CD8-positive, alpha-beta T cell (primary cell): ENCODE measurements at places on chromosomes 6 and 20.

DNA sequence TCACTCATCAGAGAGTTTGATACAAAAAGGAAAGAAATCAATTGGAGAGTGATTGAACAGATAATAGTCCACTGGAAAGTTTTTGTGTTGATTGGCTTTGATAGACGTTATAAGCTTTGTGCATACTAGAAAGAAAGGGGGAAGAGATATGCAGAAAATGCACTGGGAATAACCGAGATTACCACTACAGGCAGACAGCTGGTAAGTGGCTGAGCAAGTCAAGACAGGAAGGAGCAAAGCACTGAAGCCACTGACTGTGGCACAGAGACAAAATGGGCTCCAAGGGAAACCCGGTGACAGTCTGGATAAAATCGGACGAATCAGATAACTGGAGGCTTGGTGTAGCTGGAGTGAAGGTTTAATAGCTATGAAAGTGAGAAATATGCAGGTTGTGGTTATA lies 209.0 kb downstream of the SIM1 start:
- no peak for DNase-seq

GRCh38 chr20:24863356-24863755 lies 85.7 kb upstream of the CST7 start:
- DNase-seq: no peak

GRCh38 chr6:35185971-35186370 lies 27.8 kb upstream of the SCUBE3 start:
- DNase-seq: no peak

DNA sequence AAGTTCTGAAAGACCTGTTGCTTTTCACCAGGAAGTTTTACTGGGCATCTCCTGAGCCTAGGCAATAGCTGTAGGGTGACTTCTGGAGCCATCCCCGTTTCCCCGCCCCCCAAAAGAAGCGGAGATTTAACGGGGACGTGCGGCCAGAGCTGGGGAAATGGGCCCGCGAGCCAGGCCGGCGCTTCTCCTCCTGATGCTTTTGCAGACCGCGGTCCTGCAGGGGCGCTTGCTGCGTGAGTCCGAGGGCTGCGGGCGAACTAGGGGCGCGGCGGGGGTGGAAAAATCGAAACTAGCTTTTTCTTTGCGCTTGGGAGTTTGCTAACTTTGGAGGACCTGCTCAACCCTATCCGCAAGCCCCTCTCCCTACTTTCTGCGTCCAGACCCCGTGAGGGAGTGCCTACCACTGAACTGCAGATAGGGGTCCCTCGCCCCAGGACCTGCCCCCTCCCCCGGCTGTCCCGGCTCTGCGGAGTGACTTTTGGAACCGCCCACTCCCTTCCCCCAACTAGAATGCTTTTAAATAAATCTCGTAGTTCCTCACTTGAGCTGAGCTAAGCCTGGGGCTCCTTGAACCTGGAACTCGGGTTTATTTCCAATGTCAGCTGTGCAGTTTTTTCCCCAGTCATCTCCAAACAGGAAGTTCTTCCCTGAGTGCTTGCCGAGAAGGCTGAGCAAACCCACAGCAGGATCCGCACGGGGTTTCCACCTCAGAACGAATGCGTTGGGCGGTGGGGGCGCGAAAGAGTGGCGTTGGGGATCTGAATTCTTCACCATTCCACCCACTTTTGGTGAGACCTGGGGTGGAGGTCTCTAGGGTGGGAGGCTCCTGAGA lies at the start of gene HFE:
HFE (plus strand) TSS at position 146 of the 832 bp plus-strand sequence; CDS start at position 158, 12 bp downstream.
- peak; percentile 40 for DNase-seq

- DNase-seq: no peak
Measured at GRCh38 chr6:145539831-145540230, 195.5 kb downstream of the EPM2A start.

GRCh38 chr6:111973118-111973761 lies 80.7 kb upstream of the CCN6 start:
- DNase-seq: peak; percentile 22

DNA sequence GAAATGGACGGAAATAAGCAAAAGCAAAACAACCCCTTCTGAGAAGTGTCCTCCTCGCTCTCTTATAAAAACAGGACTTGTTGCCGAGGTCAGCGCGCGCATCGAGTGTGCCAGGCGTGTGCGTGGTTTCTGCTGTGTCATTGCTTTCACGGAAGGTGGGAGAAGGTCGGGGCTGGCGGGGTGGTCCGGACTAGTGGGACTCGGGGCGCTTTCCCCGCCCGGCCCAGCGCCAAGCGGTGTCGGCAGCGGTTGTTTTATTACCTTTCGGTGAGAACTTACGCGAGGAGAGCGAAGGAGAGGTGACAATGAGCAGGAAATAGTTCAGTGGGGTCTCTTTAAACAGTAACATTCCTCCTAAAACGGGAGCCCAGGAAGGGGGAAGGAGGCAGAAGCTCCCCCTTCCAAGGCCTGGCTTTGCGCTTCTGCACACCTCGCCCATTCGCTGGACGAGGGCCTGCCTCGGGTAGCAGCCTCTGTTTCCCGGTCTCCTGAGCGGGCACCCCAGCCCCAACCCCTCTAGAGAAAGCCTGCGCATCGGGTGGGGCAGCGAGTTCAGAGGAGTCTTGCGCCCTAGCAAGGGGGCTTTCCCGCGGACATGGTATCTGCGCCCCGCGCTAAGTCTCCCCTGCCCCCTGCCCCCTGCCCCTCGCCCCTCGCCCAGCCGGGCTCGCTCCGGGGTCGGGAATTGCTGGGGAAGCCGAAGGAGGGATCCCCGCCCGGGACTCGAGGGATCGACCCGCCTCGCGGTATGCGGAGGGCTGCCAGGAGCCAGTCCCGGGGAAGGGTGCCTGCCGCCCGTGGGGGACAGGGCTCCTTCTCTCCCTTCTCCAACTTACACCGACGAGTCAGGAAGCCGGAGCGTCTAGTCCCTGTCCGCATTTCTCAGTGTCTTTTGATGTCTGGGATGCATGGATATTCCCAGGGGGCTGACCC lies 1.2 kb upstream of the TBXT start:
- no peak for DNase-seq

DNA sequence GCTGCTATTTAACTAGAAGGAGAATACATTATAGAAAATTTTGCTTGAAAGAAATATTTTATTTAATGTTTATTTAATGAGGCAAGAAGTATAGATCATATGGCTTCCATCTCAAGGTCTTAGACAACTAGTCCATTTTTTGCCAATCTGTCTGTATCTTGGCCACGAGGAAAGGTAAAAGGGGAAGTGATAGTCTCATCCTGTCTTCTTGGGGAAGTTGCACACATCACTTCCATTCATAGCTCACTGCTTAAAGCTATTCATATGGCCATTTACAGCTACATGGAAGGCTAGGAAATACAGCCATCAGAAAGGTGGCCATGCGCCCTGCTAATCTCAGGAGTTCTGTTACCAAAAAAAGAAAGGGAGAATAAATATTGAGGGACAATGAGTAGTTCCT lies 50.8 kb downstream of the METTL24 start:
- no peak for DNase-seq

- DNase-seq: no peak
Measured at GRCh38 chr6:1066449-1067090, 245.3 kb upstream of the FOXQ1 start.

DNA sequence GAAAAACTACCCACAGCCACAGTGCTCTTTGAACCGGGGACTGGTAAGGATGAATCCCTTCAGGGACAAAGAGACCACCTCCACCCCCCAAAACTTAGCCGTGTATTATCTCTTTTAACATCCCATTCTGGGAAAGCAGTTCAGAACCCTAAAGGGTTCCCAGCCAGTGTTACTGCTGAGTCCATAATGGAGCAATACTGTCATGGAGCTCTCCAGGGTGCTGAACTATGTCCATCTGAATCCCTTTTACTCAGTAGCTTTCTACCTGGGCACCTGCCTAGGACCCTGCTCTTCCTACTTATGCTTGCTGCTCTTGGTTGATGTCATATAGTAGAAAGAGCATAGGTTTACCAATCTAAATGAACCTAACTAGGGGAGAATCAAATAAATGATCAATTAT lies 22.3 kb upstream of the SAYSD1 start:
- DNase-seq: no peak
